ENCODE measurements at places on chromosomes 6 and 20.

- no peak for DNase-seq
Measured at GRCh38 chr6:7922596-7922995, 12.0 kb upstream of the TXNDC5 start.

DNA sequence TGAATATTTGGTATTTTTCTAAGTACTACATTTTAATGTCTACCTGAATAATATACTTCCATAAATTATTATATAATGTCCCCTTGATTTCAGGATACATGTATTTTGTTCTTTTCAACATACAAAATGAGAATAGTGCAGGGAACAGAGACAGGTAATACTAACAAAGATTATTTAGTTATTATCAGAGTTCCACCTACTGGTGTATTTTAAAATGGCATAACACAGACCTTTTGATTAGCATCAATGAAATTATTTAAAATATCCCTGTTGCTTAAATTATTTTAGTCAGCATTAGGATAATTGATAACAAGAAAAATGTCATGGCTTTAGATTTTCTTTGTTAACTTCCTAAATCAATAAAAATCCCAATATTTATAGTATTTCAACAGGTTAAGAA lies 184.0 kb downstream of the PRDM13 start:
- no peak for DNase-seq

DNA sequence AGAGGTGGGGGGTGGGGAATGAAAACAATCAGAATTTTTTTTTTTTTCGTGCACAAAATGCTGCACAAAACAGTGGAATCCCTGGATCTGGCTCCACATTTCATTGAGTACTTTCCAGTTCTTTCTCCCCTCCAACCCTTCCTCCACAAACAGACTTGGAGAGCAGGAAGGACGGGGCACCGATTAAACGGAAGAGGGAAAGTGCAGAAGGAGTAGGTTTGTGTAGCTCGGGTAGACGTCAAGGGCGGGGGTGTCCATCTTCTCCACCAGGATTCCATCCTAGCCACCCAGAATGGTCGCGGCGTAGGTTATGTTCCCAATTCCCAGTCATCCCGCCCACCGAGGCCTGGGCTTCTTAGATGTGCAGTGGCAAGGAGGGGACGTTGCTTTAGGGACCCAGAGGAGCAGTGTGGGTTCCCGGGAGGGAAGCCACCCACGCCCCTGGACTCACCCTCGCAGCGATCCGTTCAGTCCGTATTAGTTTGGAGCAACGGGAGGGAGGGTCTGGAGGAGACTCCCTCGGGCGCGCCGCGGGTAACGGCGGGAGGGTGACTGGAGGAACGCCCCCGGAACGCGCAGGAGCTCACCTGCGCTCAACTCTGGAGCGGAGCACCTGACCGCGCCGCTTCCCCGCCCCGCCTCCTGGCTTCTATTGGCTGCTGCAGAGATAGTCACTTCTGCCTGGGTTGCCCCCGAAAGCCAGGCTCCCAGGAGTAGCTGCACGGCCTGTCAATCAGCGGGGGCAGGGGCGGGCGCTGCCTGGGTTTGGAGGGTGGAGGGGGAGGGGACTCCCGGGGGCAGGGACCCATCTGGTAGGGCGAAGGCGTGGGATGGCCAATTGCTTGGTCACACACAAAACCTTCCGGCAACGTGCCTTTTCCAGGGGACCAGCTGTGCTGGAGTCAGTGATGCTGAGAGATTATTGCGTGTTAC lies at the start of gene ENPP5:
ENPP5 (minus strand) TSS at position 624 of the 933 bp plus-strand sequence. CDS start 2,718 bp downstream, outside the sequence.
- DNase-seq = peak; percentile 35

- DNase-seq = no peak
Measured at GRCh38 chr6:108383981-108384380, 89.1 kb downstream of the AFG1L start.

DNA sequence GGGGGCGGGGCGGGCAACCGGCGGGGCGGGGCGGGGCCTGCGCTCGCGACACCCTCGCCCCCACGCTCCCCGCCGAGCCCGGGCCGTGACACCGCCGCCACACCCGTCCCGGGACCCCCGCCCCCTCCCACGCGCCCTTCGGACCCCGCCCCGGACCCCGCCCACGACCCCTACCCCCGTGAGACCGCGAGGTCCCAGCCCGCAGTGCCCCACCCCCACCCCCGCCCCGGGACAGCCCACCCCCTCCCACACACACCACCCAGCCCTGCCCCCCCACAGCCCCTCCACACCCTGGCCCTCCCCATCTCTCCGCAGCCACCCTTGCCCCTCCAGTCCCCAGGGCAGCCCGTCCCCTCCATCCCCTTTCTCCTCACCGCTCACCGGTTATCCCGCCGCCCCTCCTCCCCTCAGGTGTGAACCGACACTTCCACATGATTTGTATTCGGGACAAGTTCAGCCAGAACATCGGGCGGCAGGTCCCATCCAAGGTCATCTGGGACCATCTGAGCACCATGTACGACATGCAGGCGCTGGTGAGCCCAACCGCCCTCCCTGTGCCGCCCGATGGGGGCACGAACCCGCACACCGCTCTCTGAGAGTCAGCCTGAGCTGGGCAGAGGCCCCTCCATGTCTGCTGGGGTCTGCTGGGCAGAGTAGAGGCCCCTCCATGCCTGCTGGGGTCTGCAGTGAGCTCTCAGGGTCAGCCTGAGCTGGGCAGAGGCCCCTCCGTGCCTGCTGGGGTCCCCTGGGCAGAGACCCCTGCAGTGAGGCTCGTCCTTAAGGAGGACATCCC lies 622 bp downstream of the MRGBP start:
- no peak for DNase-seq

DNA sequence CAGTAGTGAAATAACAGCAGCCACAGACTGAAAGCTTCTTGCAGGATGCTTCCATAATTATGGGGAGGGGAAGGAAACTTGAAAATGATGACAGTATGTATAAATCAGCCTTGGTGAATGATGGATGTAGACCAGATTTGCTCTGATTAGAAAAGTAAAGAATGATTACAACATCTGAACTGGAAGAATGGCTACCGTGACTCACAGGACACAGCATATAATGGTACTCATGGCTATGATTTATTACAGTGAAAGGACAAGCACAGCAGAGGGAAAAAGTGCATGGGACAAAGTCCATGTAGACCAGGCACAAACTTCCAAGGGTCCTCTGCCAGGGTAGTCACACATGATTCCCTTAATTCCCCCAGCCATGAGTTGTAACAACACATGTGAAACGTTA lies 70.7 kb upstream of the POPDC3 start:
- DNase-seq = no peak

GRCh38 chr6:90375681-90376439 lies 79.2 kb upstream of the BACH2 start:
- peak; percentile 39 for DNase-seq
